ENCODE measurements at places on chromosomes 3 and 15.

- DNase-seq, result no peak
These were observed 9.4 kb upstream of the STARD5 start for GRCh38 chr15:81333363-81333762.

DNA sequence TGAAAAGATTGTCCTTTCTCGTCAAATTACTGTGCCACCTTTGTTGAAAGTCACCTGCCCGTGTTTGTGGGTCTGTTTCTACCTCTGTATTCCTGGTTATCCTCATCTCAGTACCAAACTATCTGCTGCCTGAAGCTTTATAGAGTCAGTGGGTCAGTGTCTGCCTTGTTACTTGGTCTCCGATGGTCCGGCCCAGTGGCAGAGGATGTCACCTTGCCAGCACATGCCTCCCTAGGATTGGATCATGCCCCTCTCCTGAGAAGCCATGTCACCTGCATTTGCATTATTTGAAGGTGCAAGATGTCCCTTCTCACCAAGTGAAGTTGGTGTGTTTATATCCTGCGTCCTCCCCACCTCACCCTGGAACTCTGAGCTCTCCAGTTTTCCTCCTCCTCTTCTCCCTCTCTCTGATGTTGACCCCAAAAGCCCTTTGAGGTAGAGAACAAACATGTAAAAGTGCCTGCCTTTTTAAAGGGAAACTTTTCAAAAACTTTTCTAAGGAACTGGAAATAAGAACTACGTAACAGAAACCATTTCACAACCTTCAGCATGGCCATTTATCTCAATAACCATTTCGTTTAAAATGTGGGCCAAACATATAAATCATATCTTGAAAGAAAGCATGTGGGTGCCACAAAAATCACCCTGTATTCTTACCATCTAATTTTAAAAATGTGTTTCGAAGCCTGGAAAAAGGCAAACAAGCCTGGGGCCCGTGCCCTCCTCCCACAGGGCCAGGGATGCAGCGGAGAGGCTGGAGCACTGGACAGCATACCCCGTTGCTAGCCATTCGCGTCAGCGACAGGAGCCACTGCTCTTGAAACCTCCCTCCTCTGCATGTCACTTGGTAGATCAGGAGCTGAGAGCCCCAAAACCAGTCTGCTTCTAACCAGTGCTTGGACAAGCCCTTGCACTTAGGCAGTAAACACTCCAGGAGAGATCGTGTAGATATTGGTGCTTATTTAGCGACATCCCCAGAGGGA, 102.1 kb downstream of the VGLL4 start:
- no peak for DNase-seq

DNA sequence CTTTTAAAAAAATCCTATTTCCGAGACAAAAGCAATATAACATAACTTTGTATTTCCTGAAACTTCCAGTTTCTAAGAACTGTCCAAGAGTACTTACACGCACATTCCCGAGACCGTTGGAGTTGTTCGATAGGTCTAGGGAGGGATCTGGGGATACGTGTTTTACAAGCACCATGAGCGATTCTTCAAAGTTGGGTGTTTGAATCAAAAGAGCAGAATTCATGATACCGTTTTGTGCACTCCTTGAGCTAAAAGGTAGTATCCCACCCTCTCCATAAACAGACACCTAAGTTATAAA, 700 bp upstream of the EDEM1 start:
- DNase-seq, result no peak

- no peak for DNase-seq
These were observed 21.5 kb downstream of the NR2F2 start for GRCh38 chr15:96351761-96352603.

GRCh38 chr3:163766112-163766511, 1312.2 kb downstream of the SI start:
- no peak for DNase-seq

DNA sequence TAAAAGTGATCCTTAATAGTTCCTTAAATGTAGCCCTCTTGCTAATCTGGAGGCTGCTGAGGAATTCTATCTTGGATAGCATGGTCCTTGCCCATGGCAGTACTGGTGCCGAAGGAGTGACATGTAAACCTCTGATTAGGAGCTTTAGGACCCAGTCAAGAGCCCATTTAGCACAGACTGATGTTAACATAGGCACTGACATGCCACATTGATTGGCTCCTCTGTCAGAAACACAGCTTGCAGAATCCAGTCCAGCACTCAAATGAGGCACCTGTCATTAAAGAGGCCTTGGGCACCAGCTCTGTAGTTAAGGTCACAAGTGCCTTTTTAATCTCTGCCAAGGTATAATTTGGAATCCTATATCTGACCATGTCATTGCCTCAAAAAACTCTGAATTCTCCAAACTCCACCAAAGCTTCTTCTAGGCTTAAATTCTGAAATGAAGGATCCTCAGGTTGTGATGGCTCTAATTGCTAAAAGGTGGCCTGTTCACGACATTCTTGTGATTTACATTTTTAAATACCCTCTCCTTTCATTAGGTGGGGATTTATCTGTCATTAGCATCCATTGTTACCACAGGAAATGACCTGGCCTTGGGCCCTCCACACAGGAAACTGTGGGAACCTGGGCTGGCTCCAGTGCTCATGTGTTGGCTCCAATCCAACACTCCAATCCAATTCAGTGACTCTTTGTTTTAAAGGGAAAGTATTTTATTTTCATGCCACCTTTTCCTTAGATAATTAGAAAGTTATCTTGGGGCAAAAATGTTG, 57.3 kb upstream of the RNF7 start:
- DNase-seq, result no peak

DNA sequence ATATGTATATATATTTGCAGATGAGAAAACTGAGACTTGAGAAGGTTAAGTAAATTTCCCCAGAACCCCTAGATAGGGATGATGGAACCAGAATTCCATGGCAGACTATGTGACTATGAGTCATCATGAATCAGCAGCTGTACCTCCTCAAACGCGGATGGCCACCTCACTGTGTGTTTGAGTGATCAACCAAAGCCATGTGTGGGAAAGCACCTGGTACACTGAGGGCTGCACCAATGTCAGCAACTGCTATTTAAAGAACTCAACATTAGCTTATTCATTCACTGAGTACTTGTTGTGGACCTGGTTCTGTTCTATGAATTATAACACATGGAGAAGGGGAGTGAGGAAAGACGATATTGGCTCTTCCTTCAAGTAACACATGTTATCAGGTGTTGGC, 377.0 kb downstream of the GAP43 start:
- DNase-seq, result no peak

- DNase-seq, result no peak
These were observed 36.7 kb downstream of the SYN2 start for GRCh38 chr3:12040902-12041301.

DNA sequence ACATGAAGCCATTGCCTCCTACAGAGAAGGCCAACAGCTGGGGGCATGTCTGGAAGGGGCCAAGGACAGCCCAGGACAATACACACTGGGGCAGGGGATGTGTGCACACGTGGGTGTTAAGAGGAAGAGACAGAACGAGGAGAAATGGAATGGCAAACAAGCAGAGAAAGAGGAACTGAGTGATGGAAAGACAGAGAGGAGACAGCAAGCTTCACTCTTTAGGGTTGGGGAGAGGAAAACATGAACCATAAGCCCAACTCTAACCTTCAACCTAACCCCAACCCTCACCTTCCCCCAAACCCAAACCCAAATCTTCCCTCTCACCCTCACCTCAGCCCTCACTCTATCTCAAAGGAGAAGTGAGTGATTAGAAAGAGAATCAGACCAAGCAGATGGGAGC, 11.9 kb upstream of the PARL start:
- DNase-seq, result no peak

- DNase-seq, result no peak
These were observed 148.9 kb upstream of the TBC1D5 start for GRCh38 chr3:17891139-17891856.

DNA sequence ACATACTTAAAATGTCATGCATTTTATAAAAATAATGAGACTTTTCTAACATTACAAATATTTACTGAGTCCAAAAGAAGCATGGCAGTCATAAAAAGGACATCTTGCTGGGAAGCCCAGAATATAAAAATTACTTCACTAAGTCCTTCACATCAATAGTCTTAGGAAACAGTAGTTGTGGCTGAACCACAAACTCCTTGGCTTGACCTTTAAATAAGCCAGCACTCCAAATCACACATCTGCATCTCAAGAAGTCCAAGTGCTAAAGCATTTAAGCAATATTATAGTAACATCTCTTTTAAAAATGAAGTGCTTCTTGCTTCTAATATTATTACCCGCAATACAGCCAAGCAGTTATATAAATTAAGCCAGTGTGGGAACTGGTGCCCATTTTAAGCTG, 8.8 kb downstream of the CCNL1 start:
- no peak for DNase-seq

DNA sequence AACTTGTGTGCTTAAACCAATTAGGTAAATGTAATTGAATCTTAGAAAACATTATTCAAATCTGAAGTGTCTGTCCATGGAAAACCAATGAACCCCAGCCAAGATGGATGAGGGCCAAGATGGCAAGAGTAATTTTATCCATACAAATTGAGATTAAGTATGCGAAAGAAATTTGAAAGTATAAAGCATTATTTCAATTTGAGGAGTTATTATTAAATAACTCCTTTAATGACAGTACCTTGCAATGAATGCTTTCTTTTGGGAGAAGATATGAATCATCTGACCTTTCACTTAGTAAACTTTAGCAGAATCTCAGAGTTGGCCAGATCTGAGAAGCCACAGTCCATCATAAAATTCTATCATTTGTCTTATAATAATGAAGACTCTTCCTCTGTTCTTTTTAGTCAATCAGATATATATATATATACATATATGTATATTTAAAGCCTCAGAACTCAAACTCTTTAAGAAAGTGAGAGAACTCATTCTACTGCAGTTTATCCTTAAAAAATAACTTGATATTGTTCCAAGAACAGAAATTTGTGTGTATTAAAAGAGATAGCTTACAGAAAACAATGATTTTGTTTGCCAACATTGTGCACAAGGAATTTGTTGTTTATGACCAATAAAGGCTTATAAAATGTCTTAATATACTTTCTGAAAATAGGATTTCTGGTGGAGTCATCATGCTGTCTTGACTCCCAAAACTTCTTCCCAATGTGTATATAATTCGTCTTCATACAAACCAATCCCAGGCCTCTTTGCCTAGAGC, 434.8 kb upstream of the THBS1 start:
- no peak for DNase-seq

- DNase-seq, result no peak
These were observed 12.8 kb downstream of the ASB14 start for GRCh38 chr3:57279685-57280084.

GRCh38 chr3:126267169-126267975, 87.0 kb upstream of the ALDH1L1 start:
- no peak for DNase-seq

- DNase-seq, result no peak
These were observed 1.2 kb downstream of the COX17 start for GRCh38 chr3:119676020-119676419.

DNA sequence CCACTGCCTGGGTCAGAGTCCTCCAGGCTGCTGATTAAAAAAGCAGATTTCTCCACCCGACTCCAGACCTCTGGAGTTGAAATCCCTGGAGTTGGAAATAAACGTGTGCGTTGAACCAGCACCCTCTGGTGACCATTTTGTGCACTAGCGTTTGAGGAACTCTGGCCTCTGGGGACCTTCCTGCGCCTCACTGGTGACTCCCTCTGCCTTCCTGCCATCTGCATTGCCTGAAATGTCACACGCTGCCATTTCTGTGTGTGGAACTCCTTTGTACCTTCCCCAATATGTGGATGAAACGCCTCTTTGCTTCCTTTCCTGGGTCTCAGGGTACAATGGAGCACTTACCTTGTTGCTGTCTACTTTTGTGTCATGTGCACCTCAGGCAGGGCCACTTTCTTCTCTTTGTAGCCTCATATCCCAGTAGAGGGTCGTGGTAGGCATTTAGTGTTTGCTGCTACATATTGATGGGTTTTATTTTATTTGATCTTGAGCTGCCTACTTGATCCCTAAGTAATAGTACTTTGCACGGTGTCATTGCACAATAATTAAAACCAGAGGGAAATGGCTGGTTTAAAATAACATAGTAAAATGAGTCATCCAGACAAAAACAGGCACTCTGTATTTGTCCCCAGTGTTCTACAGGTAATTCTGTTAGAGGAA, 56.8 kb downstream of the GPR171 start:
- DNase-seq, result peak; percentile 15

DNA sequence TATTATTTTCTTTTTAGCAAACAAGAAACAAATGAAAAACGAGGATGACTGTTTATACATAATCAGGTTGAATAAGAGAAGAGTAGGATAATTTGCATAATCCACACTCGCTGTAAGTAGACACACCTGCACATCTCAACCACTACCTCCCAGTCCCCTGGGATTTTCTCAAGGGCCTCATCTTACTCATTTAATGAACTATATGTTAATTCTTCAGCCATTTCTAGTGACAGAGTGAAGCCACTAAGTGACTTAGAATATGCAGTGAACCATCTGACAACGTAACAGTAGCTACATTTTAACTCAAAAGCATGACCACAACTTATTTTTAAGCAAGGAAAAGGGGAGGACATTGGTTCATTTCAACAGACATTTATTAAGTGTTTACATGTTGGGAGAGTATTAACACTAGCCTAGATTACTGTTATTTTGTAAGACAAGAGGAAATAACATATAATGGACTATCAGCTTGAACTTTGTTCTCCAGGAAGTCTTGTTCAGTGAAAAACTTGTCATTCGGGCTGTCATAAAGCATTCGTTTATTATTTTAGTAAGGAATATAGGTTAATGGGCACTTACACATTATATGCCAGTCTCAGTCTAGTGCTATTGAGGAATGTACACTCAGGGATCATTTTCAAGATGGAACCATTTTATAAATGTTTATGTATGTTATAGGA, 173.0 kb upstream of the ROBO2 start:
- DNase-seq, result no peak

- no peak for DNase-seq
These were observed 557 bp downstream of the TFG start for GRCh38 chr3:100709842-100710260.

GRCh38 chr15:95734422-95735316, 595.8 kb upstream of the NR2F2 start:
- no peak for DNase-seq

- DNase-seq, result no peak
These were observed 207.9 kb upstream of the GADL1 start for GRCh38 chr3:31102196-31102879.

- DNase-seq, result no peak
These were observed 25.0 kb downstream of the TMPRSS7 start for GRCh38 chr3:112059497-112059896.

DNA sequence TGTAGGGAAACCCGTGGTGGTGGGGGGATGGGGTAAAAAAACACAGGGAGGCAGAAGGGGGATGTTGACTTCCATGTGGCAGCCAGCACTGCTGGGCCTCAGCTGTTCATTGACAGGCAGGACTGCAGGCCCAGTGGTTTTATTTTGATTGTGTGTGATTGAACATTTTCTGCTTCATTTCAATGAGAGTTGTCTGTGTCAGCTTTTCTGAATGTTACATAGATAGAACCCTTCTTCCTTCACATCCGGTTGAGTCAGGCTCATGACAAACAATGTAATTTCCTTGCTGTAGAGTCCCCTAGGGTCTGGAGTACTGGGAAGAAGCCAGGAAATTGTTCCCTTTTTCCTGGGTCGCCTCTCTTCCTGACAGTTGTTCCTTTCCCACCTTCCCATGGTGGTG, 8.2 kb upstream of the RPP25 start:
- DNase-seq, result no peak
